ENCODE measurements at places on chromosomes 12 and 14.

DNA sequence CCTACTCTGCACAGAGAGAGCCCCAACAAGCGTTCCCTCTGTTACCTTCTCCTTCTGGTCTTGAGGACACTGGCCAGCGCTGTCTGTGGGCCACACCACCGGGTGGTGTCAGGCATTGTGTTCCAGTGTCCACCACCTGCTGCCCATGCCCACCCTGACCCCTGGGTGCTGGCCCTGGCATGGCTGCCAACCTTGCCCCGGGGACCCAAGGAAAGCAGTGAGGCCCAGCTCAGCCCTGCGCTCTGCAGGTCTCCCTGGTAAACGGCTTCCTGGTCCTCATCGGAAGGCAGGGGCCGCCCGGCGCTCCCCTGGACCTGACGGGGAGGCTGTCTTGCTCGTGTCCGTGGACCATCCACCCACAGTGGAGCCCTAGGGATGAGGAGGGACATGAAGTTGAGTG, 21.8 kb upstream of the MEG3 start:
- DNase-seq, result no peak

DNA sequence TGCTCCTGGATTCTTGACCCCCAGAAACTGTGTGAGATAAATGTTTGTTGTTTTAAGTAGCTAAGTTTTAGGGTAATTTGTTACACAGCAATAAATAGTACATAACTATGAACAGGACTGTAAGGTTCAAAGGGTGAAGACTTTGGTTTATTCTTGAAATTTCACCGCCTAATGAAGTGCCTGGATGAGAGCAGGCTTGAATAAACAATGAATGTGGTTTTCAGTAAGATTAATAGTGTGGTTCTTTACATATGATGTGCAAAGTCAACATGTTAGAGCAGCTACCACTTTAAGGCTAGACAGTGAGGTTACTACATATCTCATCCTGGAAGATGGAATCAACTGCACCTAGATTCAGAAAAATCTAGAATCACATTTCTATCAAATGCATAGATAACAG, 145.2 kb upstream of the BTG1 start:
- DNase-seq, result no peak

DNA sequence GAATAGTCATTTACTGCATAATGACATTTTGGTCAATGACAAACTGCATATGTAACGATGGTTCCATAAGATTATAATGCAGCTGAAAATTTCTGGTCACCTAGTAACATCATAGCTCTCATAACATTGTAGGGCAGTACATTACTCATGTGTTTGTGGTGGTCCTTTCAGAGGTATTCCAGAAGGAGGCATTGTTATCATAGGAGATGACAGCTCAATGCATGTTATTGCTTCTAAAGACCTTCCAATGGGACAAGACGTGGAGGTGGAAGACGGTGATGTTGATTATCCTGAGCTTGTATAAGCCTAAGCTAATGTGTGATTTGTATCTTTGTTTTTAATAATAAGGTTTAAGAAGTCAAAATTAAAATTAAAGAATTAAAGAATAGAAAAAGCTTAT, 43.8 kb upstream of the TSPAN11 start:
- DNase-seq, result no peak

- no peak for DNase-seq
Measured at GRCh38 chr12:102970780-102971179, 13.3 kb downstream of the ASCL1 start.

GRCh38 chr14:34951286-34951685, 31.5 kb upstream of the SRP54 start:
- DNase-seq, result no peak

DNA sequence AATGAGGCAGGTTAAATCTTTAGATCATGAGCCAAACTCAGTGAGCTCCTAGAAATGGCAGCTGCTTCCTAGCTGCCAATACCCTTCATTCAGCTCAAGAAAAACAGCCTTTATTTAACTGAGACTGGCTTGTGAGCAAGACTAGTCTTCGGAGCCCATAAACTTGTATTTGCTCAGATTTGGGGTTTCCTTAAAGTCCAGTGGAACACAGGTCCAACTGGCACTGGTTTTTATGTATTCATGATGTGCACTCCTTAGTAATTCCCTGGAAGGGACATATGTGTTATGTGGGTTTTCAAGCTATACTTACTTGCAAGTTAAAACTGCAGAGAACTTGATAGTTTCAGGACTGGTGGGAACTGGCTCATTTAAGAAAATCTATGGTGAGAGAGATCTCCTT, 380.1 kb upstream of the TMEM132C start:
- no peak for DNase-seq

GRCh38 chr12:83541446-83541845, 854.7 kb downstream of the TMTC2 start:
- DNase-seq, result no peak

DNA sequence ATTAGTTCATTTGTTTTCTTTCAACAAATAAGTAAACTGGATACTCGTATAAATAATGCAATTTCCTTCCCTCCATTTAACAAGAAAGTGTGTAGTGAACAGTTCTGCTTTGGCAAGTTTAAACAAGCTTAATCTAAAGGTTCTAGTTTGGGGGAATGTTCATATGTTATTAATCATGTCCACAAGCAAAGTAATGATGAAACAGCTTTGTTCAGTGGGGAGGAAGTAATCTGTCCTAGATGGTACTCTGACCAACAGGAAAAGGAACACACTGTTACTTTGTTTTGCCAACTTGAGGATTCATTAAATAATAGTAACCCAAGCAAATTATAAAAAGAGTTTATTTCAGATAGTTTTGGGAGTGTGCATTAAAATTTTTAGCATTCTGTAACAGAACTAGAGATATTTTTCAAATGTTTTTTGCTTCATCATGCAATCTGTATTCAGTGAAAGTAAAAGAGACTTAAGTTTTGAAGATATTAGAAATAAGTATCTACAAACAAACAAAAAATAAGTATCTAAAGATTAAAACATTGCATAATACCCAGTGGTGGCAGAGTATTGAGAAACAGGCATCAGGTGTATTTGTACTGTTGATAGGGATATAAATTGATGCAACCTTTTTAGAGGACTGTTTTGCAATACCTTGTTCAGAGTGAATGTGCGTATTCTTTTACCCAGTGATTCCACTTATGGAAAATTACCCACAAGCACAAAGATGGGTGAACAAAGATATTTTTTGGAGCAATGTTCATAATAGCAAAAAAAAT, 61.1 kb downstream of the RAB35 start:
- no peak for DNase-seq

GRCh38 chr14:90674043-90674670, 142.1 kb downstream of the TTC7B start:
- no peak for DNase-seq

- no peak for DNase-seq
Measured at GRCh38 chr12:55996201-55996714, 818 bp upstream of the SUOX start.

DNA sequence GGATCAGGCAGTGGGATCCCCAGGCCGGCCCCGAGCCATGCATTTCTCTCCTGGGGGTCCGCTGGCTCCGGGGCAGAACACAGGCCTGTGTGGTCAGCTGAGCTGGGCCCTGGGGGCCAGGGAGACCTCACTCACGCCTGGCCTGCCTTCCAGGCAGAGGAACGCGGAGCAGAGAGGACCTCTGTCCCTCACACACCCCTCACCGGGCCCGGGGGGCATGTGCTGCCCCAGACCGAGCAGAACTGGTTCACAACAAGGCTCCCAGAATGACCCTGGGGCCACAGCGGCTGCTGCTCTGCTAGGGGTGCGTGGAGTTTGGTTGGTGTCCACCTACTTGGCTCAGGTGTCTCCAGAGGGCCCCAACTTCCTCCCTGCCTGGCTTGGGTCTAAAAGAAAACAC, 33.0 kb upstream of the RFLNA start:
- no peak for DNase-seq

DNA sequence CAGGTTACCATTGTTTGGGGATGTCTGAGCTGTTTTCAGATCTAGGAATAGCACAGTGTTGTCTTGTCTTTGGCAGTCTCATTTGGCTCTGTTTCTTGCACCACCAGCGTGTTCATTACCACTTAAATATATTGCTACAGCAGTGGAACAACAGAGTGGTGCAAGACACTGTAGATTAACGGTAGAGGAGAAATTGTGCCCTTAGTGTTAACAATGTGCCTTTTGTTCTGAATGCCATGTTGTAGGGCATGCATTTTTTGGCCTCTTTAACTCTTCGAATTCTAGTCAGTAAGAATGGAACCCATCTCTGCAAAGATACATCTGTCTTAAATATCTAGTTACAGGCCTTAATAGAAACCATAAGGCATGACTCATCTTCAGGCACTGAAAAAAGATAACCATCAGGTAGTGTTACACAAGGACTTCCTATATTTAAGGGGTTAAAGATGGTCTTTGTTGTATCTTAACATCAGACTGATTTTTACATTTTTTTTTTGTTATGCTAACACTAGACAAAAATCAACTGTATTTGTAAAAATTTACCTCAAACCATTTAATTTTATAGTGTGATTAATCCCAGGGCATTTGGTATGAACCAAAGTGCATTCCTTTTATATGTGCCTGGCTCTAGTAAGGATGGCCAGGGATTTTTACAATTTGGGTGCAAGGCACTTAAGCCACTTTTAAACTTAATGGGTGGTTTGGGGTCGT, 12.9 kb downstream of the DYRK2 start:
- no peak for DNase-seq

DNA sequence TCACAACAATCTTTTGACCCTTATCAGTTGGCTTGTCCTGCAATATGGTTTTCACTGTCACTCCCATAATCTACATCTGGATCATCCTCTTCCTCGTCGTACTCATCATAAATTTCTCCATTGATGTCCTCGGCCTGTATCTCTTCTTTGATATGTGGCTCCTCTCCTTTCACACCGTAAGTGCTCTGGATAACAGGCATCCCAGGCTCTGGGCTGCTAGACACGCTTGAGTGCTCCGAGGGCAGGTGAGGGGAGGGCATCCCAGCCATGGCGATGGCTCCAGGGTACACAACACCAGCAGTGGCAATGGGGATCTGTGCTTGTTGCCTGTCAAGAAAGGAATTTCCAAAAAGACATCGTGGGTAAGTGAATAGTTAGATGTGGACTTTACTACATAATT, 415.3 kb downstream of the SOX5 start:
- no peak for DNase-seq

DNA sequence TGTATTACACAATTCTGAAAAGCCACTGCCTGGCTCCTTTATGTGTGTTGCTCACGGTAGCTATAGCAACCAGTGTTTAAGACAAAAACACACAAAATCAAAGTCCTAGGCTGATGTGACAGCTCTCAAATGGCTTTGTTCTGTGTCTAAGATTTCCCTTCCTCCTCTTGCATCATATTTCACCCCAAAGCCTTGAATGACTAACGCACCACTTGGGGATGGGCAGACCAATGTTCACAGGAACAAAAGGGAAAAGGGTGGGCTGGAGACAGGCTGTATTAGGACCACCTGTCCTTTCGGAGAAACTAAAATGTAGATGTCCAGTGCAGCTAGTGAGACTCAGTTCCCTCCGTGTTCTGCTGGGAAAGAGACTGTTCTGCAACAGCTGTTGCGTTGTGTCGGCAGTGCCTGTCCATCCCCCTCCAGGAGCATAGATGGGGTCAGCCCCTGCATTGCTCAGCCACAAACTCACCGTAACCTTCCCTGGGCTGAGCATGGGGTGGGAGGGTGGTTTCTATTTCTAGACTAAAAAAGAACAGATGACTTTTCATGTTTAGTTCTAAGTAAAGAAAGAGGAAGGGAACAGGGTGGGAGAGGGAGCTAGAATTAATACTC, 26.8 kb upstream of the DAAM1 start:
- DNase-seq, result no peak

GRCh38 chr12:106118-106591, 39.6 kb downstream of the IQSEC3 start:
- no peak for DNase-seq

All from 8988T (cell line).